ENCODE measurements at places on chromosomes 1 and 21.
A peak's percentile ranks its signal among the peaks of the same experiment; 100 is the strongest.

DNA sequence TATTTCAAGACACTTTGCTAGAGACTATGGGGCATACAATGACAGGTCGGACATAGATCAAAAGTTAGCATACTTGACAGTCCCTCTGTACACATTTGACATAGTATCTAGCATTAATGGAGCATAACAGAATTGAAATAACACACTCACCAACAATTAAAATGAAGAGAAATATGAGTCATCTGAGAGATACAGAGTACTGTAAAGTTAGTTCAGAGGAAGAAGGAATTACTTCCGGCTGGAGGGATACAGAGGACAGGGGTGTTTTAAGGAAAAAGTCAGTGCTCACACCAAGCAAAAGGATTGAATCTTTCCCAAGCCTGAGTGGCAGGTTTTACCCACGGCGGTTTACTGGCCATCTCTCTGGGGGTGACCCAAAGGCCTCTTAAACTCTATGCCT, 2.4 kb downstream of the ZMYND12 start:
- no peak for DNase-seq

GRCh38 chr1:206032380-206033140, 8.9 kb upstream of the CTSE start:
- no peak for DNase-seq

- no peak for DNase-seq
These were observed 76.9 kb downstream of the RAP1GAP start for GRCh38 chr1:21592086-21592865.

- peak; percentile 27 for DNase-seq
These were observed 7.8 kb downstream of the C1orf162 start for GRCh38 chr1:111481387-111482221.

- DNase-seq: no peak
These were observed 39.5 kb upstream of the USP1 start for GRCh38 chr1:62397301-62397700.

DNA sequence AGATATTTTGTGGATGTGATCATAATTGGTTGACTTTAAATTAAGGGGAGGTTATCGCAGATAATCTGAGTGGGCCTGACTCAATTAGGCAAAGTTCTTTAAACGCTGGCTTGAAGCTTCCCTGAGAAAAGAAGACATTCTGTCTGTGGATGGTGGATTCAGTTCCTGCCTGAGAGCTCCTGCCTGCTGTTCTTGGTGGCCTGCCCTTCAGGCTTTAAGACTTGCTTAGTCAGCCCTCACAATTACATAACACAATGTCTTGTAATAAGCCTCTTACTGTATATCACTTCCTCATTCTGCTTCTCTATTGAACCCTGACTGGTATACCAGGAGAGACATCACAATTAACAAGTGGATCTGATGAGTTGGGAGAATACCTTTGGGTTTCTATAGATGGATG, 50.2 kb downstream of the KCNJ6 start:
- DNase-seq: no peak

- no peak for DNase-seq
These were observed 71.1 kb downstream of the IER5 start for GRCh38 chr1:181159451-181160140.

DNA sequence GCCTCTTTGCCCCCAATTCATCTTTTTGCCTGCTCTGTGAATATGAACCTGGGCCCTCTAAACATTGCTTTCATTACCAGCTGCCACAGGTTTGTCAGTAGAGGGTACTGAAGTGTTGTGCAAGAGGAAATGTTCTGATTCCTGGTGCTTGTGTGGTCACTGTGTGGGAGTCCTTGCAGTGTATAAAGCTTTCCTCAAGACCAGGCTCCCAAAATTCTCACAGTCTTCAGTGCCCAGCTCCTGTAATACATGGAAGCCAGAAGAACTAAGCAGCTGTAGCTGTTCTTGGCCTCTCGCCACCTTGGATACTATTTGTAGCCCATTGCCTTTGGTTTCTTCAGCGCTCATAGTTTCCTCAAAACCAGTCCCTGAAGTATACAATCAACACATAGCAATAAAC, 1046.2 kb downstream of the BRINP3 start:
- no peak for DNase-seq

DNA sequence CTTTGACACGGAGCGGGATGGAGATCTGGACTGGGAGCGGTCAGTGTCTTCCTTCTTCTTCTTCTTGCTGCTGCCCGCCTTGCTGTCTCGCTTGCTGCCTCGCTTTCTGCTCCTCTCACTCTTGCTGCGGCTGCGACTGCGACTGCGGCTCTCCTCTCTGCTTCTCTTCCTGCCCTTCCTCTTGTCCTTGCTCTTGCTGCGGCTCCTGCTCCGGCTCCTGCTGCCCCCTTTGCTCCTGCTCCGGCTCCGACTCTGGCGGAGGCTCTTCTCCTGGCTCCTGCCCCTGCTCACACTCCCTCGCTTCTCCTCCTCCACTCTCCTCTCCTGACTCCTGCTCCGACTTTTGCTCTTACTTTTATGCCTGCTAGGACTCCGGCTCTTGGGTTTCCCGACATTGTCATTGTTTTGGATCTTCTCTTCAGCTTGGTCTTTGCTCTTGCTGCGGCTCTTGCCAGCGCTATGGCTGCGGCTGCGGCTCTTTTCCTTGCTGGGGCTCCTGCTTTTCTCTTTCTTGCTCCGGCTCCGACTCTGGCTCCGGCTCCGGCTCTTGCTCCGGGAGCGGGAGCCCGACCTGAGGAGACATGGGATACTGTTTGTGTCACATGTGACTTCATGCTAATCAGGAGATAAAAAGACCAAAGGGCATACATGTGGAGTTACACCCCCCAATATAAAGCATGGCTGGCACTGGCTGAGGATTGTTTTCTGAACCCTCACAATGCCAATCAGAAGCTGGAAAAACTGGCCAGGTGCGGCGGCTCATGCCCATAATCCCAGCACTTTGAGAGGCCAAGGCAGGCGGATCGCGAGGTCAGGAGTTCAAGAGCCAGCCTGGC, 25.2 kb upstream of the TMEM200B start:
- no peak for DNase-seq

Data from NCI-H1092 (cell line).